Stimulated activated CD4-positive, alpha-beta T cell treated with anti-CD3 and anti-CD28 coated beads, Interleukin-1b, Interleukin-23, amount 100 ng/mL, for 1 hour (primary cell): ENCODE measurements at places on chromosomes 13 and 19.

DNA sequence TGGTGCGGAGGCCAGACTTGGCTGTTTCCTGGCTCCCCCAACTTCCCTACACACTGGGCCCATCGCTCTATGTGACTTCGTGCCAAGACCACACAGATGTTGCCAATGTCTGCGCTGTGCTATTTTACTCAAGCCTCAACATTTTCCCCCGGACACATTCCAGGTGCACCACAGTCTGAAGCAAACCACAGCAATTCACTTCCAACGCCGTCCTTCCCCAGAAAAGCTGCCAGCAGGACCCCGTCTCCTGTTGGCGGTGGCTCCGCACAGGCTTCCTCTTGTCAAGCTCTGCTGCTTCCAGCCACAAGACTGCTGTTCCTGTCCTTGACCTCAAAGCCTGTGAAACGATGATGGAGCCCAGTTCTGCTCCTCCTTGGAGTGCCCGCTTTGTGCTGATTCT lies 100.7 kb downstream of the CRYL1 start:
- DNase-seq = no peak

DNA sequence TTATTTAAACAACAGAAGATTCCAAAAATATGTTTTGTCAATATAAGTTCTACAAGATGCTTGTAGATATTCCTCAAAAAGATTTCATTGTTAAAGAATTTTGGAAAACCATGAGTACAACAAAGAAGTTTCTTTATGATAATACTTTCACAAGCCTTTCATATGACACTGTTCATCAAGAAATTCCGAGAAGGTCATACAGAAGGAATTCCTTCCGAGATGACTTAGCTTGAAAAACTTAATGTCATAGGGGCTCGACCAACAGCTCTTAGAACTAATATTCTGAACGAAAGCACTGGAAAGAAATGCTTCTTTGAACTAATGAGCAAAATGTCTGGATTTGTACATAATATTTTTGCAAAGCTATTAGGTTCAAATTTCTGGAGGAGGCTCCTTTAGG lies 403.4 kb downstream of the KLF5 start:
- DNase-seq = no peak

- no peak for DNase-seq
These were observed 643.6 kb downstream of the PCDH9 start for GRCh38 chr13:66586489-66586888.

- DNase-seq = peak; percentile 42
These were observed 2.0 kb upstream of the ARHGAP45 start for GRCh38 chr19:1064661-1065605.

- peak; percentile 14 for DNase-seq
These were observed 6.1 kb upstream of the KANK2 start for GRCh38 chr19:11203194-11204075.

GRCh38 chr19:40305403-40305802 lies 20.3 kb upstream of the AKT2 start:
- DNase-seq = peak; percentile 38

GRCh38 chr19:3804429-3804828 lies 18.2 kb upstream of the MATK start:
- no peak for DNase-seq

GRCh38 chr13:46385946-46386345 lies 1.1 kb downstream of the RUBCNL start:
- DNase-seq = no peak

GRCh38 chr19:46713781-46714443 lies 3.0 kb downstream of the PRKD2 start:
- DNase-seq = peak; percentile 53

DNA sequence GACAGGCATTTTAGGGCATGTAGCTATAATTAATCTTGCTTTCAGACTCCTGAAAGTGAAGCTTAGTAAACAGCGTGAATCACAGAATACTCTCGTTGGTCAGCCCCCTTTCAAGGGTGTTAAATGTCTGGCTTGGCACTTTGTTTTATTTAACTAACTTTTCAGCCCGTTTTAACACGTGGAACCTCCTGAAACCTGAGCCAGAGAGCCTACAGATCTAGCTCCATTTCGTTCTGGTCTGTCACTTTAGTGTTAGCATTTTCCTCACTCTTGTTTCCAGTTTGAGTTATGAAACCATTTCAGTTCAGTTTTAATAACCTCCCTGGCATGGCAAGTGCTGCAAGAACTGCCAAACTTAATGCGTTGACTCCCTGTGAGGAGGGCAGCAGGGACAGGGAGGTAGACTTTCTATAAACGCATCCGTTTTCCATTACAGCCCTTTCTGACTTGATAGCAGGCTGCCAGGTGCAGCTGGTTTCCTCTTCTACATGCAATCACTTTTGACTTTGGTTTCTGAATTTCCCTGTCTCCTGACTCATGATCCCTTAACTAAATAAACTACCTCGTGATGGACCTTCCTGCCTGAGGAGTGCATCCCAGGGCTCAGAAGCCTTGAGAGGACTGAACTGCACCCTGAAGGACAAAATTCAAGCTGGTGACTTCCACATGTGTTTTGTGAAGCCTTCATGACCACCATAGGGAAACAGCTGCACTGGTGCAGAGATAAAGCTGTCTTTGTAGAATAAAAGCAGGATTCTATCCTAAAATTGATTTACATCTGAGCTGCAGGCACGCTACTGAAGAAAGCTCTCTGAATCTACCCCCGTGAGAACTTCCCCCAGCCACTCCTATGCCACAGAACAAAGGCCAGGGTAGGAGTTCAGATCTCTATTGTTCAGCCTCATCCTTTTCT lies 192.6 kb downstream of the DLEU7 start:
- no peak for DNase-seq

DNA sequence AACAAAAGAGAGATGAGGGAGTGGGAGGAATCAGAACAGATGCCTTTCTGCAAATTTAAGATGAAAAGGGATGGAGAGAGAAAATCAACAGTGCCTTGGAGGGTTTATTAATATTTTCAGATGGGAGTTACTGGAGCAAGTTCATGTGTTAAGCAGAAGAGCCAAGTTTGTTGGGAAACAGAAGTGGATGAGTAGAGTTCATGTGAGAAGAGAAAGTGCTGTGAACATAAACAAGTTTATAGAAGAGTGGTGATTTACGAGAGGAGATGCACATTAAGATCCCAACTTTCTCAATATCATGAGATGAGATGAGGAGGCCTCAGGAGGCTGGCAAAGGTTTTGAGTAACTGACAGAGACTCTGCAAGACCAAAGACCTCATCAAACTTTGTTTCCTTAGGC lies 274.1 kb upstream of the HTR2A start:
- DNase-seq = no peak

DNA sequence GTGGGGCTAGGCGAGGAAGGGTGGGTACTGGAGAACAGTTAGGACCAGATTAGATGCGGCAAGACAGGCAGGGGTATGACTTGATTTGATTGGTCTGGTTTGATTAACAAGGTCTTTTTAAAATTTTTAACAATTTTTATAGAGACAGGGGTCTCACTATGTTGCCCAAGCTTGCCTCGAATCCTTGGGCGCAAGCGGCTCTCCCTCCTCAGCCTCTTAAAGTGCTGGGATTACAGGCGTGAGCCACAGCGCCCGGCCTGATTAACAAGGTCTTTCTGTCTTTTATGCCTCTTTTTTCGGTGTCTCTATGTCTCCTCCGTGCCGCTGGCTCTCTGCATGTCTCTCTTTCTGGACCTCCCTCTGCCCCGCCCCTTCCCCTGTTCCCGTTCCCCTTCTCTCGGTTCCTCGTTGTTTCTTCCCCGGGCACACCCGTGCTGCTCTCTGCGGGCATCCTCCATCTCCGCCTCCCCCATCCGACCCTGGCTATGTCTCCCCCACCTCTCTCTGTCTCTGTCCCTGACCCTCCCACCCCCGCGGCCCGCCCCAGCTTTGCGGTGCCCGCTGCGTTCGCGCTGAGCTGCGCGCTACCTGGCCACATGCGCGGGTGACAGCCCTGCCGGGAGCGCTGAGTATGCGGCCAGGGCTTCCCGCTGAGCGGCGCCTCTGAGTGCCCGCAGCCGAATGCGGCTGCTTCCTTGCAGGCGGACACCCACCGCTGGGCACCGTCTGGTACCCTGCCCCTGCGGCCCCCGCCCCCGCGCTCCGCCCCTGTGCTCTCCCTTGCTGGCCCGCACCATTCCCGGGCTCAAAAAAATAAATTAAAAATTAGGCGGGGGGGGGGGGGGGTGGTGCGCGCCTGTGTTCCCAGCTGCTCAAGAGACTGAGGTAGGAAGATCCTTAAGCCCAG lies 8.1 kb upstream of the SDHAF1 start:
- no peak for DNase-seq

DNA sequence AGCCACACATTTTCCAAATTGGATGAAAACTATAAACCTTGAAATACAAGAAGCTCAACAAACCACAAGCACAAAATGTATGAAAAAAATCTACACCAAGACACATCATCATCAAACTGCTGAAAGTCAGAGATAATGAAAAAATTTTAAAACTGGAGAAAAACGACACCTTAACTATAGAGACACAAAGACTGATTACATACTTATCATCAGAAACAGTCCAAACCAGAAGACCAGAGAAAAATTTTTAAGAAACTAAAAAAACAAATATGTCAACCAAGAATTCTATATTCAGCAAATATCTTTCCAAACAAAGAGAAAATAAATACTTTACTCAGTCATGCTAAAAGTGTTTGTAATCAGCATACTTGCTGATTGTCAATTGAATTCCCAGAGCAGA lies 8.5 kb upstream of the ZNF823 start:
- no peak for DNase-seq

- no peak for DNase-seq
These were observed at the start of gene ANGPTL4 for GRCh38 chr19:8363803-8364771. TSS of gene ANGPTL4 (plus strand) at chr19:8364155. CDS start at chr19:8364322, 167 bp downstream.

DNA sequence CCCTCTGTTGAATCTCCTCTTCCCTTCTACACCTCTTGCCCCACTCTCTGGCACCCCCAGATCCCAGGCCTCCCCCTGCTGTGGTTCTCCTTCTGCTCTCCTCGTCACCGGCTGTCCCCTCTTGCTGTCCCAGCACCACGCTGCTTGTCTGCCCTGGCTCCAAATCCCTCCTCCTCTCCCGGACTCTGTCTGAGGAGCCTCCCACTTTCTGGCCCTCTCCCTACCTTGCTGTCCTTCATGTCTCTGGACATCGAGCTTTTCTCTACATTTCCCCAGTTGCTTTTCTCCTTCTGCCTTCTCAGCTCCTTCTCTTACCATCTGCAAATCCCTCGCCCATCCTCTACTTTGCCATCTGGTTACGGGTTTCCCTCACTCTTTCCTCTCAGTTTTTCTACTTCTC lies 1.2 kb downstream of the ZNF347 start:
- no peak for DNase-seq

GRCh38 chr13:73411067-73411809 lies 352.4 kb downstream of the KLF5 start:
- DNase-seq = no peak

- no peak for DNase-seq
These were observed 24.3 kb downstream of the RFC3 start for GRCh38 chr13:33842207-33842606.

DNA sequence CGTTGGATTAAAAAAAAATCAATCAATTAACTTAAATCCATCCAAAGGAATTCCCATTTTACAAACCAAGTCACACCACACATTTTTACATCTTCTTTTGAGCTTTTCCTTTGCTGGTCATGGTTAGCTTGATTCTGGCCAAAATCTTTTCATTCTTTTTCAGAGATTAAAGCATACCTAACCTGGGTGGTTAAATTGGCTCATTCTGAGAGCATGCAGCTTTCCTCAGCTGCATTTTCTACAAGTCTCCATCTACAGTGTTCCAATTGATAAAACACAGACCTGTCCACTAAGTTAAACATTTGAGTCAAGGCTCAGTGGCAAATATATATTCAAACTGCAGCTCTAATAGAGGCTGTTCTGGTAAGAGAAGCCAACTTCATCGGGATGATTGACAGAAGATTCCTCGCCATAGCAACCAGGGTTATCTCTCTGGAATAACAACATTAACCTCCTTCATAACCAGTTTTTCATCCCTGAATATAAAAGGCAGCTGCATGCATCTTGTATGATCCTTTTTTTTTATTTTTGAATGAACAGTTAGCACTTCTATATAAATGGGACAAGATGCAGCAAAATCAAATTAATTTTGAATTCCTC lies 106.2 kb downstream of the DNAJC15 start:
- no peak for DNase-seq

DNA sequence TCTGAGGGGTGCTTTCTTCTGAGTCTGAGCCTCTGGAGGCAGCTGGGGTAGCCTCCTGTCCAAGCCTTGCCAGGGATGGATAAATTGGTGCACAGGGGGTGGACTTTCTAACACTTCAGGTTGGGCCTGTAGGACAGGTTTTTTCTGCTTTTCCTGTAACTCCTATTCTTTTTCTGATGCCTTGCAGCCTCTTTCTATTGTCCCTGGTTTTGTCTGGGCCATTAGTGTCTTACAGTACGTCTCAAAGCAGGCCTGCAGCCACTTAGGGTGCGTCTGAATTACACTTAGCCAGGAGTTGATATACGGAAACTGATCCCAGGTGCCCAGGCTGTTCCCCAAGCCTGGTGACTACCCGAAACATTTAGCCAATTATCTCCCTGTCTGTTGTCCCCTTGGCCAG lies 213.3 kb upstream of the HTR2A start:
- no peak for DNase-seq

GRCh38 chr19:6761053-6761676 lies 6.1 kb downstream of the SH2D3A start:
- no peak for DNase-seq

DNA sequence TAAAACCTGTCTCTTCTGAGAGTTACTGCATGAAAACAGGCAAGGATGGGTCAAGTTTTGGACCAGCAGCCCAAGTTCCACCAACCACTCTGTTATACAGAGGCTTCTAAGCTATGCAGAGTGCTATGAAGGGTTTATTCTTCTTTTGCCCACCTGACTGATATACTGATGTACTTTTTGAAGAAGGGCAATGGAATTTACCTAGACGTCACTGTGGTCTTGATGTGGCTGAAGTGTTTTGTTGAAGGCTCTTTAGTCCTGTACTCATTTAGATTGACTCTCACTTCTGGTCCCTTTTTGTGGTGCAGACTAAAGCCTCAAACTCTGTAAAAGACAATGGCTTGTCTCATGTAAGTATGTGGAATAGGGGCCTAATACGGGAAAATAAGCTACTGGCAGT lies 92.0 kb downstream of the DGKH start:
- no peak for DNase-seq

GRCh38 chr13:49042476-49042875 lies 66.8 kb downstream of the FNDC3A start:
- DNase-seq = no peak

- DNase-seq = no peak
These were observed 19.2 kb upstream of the ZNF331 start for GRCh38 chr19:53518716-53519115.

- DNase-seq = no peak
These were observed 12.8 kb upstream of the ZNF554 start for GRCh38 chr19:2806736-2807378.

DNA sequence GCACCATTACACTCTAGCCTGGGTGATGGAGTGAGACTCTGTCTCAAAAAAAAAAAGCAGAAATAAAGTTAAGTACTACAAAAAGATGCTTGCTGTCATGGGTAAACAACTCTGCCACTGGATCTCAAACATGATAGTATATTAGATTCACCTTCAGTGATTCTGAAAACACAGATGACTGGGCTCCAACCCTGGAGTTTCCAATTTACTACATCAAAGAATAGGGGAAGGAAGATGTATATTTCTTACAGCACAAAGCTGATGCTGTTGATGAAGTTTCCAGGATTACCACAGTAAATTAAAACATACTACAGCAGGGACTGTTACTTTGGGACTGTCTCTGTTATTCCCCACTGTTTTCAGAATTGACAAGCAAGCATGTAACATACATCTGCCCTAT lies 5.2 kb downstream of the ZNF561 start:
- no peak for DNase-seq
